ENCODE measurements at places on chromosomes 12 and 14.
A peak's percentile ranks its signal among the peaks of the same experiment; 100 is the strongest.

GRCh38 chr14:59986556-59987059, 66.7 kb downstream of the LRRC9 start:
- DNase-seq = no peak

DNA sequence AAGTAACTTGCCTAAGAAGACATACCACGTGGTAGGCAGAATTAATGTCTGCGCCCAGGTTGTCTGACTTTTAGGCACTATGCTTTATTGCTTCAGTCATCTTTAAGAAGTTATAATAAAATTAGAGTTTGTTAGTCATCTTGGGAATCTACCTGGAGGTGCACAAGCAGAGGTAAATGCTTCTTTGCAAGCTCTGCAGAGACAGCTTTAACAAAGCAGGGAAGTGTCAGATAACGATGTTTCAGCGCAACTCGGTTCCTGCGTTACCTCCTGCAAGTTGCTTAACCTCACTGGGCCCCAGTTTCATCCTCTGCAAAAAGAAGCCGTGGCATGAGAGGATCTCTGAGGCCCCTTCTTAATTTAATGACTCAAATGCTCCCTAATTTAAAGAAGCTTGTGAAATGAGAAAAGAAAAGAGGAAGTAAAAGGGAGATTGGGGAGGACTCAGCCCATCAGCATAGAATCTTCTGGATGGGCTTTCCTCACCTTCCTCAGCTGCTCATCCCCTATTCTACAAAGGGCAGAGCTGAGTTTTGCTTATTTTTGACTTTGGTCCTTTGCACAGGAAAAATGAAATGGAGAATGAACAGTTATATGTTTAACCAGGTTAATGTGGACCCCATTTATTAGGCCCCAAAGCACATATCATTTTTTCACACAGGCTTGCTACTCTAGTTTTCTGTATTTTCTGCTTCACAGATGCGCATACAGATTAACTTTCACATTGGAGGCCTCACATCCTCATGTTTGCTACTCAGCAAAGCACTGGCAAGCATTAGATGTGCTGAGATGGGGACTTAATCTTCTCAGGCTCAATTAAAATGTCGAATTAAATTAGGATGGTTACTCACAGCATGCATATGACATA, 5.1 kb downstream of the ARHGDIB start:
- DNase-seq = no peak

DNA sequence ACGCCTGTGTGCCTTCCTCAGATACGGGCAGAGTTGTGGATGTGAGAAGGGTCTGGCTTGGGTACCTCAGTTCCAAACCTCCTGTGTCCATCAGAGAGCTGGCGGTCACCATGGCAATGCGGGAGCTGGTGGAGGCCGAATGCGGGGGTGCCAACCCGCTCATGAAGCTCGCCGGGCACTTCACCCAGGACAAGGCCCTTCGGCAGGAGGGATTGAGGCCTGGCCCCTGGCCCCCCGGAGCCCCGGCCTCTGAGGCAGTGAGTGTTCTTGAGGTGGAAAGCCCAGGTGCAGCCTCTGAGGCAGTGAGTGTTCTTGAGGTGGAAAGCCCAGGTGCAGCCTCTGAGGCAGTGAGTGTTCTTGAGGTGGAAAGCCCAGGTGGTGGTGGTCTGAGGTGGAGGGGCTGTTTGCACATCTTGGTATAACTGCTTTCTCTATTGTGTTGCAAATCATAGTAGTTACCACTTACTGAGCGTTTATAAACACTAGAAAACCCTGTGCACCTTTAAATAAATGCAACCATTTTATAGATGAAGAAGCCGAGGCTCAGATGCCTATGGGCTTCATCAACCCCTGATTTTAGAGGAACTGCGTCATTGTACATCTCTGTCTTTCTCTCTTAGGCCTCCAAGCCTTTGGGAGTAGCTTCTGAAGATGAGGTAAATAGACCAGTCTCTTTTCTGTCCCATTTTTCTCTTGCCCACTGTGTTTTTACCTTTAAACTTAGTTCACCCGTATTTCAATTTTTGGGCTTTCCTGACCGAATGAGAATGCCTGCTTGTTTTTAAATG, 976 bp downstream of the PEX5 start:
- peak; percentile 86 for DNase-seq

GRCh38 chr14:88234442-88234841, 88.6 kb downstream of the KCNK10 start:
- DNase-seq = no peak
